ENCODE measurements at places on chromosomes 3 and 15.

DNA sequence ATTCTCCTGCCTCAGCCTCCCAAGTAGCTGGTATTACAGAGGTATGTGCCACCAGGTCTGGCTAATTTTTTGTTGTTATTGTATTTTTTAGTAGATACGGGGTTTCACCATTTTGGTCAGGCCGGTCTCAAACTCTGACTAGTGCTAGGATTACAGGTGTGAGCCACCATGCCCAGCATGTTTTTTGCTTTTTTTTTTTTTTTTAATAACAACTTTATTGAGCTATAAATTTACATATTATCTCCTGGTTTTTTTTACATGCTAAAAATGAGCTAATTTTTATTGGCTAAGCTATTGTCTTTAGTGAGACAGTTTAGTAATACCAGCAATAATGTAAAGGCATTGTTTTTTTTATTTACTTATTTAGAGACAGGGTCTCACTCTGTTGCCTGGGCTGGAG lies 105.2 kb downstream of the PDE8A start:
- no peak for DNase-seq

- no peak for DNase-seq
These were observed 453.9 kb downstream of the LPP start for GRCh38 chr3:188607805-188608315.

- no peak for DNase-seq
These were observed at the start of gene USF3 for GRCh38 chr3:113695786-113696645. USF3 (minus strand) TSS chr3:113696642; CDS start chr3:113674878, 21,764 bp downstream.

GRCh38 chr3:44128057-44128775 lies 113.5 kb upstream of the TOPAZ1 start:
- DNase-seq = no peak

DNA sequence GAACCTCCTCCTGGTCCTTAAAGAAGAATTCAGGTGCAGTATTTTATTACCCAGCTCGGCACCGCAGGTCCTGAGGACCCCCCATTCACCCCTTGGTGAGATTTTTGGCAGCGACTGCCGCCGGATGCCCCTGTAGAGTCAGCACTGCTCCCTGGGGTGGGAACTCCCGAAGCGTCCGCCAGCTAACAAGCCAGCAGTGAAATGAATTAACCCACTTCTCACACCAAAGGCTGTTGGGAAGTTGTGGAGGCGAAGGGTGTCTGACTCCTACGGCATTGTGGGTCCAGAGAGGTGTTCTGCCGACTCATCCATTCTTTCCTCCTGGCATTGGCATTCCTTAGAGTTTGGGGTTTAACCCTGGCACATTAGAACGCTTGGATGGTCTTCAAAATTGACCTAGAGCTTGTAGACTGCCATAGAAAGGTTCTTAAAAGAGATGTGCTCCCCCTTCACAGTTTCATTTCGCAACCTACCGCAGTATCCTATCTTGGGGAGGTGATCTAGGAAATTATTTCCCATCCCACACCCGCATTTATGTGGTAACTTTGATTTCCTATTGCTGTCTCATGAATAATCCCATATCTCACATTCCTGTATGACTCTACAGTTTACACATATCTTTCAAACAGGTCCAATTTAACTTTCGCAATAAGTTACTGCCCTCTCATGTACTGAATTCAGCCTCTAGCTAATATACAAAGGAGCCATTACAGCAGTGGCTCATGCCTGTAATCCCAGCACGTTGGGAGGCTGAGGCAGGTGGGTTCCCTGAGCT lies 879 bp upstream of the EIF5A2 start:
- DNase-seq = no peak

GRCh38 chr15:74384881-74385643 lies 17.6 kb upstream of the CYP11A1 start:
- no peak for DNase-seq

Measured in cerebellar nuclear complex (tissue), 1 donor.